ENCODE measurements at places on chromosomes 1 and 21.

GRCh38 chr1:204821476-204821875 lies 49.2 kb upstream of the NFASC start:
- DNase-seq, result no peak

- no peak for DNase-seq
These were observed 342.2 kb downstream of the CAMTA1 start for GRCh38 chr1:7127322-7128075.

GRCh38 chr1:31576743-31577455 lies 584 bp downstream of the TINAGL1 start:
- DNase-seq, result no peak

- peak; percentile 55 for DNase-seq
These were observed 18.8 kb downstream of the PGBD5 start for GRCh38 chr1:230407351-230407750.

- DNase-seq, result no peak
These were observed 159.0 kb upstream of the BACE2 start for GRCh38 chr21:41008974-41009373.

DNA sequence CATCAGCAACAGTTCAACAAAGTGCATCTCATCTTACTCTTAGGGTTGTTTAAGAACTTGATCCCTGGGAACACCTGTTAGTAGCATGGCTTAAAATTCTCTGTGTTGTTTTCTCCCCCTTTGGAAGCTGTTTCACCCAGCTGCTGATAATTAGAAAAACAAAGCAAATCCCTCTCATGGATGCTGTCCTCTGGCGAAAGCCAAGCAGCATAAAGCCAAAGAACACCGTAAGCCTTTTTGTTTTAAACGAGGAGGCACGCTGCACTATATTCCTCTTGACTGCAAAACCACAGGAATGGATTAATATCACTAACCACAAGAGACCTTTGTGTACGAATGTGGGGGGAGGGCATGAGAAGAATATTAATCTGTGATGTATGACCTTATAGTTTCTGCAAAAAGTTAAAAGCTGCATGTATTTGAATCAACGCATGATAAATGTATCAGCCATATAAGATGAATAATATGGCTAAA lies 923.2 kb downstream of the LTN1 start:
- no peak for DNase-seq

DNA sequence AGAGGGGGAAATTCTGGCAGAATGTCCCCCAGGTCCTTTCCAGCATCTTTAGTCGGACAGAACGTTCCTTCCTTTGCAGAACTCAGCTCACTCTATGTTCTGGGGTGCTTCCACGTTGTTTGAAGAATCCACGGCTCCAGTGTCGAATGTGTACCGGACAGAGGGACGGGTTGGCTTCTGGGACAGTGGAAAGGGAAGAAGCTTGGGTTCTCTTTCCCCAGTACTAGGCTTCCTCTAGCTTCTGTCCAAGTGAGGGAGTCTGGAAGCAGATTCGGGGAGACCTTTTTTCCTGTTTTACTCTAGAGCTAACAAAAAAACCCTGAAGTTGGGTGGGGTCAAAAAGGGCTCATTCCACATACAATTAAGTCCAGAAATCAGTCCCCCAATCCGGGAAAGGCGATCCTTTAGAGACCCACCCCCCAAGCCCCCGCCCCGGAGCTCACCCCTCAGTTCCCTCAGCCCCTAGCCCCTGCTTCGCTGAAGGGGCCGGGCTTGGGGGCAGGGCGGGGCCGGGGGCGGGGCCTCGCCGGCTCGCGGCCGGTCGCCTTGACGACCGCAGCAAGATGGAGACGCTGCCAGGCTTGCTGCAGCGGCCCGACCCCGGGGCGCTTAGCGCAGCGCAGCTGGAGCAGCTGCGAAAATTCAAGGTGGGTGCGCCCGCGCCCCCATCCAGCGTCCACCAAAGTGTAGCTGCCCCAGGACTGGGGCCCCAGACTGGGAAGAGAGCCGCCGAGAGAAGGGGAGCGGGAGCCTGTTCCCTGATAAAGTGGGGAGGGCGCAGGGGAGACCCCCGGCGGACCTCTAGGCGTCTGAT lies at the start of gene RIIAD1:
Gene RIIAD1 (plus strand): TSS at position 549 of the 814 bp plus-strand sequence. CDS start 15 bp downstream, at position 564.
- no peak for DNase-seq

DNA sequence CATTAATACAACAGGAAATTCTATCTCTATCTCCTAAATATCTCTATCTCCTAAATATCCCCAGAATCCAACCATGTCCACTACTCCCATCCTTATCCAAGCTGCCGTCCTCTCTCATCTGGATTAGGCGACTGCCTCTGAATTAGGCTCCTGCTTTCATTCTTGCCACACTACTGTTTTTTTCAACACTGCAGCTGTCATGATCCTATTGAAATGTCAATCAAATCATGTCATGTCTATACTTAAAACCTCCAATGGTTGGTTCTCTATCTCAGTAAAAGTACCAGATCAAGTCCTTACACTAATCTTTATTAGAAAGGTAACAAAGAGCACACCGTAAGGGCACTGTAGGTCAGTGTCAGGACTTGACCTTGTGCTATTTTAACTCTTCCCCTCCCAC lies 82.0 kb upstream of the NFIA start:
- DNase-seq, result no peak

DNA sequence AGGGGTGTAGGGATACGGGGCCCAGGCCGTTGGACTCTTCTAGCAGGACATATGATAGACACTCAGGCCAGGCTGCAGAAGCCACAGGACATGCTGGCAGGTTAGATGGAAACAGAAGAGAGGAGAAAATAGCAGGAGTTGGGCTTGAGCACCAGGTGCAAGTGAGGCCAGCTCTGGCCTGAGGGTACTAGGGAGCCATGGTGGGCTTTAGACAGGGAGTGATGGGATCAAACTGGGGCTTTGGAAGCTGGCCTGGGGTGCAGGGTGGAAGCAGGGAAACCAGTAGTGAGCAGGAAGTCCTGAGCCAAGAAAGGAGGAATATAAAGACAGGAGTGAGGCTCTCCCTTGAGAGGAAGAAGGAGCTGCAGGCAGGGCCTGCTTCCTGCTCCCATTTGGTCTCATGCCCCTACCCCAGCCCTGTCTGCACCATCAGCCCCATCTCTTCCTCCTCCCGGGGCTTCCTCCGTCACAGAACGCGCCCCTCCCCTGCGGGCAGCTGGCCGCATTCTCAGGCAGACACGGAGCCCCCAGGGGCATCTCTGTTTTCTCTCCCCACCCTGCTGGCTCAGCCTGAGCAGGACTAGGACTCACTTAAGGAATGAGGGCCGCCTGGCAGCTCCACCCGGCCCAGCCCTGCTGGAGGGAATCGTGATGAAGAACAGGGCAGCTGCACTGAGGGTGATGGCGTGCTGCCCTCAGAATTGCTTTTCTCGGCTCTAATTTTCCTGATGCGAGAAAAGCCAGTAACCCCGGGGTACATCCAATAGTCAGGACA lies 165.5 kb upstream of the TMEM51 start:
- no peak for DNase-seq

- DNase-seq, result no peak
These were observed 88.9 kb downstream of the HUNK start for GRCh38 chr21:31961704-31962103.

GRCh38 chr1:224683936-224684335 lies 67.8 kb downstream of the CNIH3 start:
- DNase-seq, result no peak

DNA sequence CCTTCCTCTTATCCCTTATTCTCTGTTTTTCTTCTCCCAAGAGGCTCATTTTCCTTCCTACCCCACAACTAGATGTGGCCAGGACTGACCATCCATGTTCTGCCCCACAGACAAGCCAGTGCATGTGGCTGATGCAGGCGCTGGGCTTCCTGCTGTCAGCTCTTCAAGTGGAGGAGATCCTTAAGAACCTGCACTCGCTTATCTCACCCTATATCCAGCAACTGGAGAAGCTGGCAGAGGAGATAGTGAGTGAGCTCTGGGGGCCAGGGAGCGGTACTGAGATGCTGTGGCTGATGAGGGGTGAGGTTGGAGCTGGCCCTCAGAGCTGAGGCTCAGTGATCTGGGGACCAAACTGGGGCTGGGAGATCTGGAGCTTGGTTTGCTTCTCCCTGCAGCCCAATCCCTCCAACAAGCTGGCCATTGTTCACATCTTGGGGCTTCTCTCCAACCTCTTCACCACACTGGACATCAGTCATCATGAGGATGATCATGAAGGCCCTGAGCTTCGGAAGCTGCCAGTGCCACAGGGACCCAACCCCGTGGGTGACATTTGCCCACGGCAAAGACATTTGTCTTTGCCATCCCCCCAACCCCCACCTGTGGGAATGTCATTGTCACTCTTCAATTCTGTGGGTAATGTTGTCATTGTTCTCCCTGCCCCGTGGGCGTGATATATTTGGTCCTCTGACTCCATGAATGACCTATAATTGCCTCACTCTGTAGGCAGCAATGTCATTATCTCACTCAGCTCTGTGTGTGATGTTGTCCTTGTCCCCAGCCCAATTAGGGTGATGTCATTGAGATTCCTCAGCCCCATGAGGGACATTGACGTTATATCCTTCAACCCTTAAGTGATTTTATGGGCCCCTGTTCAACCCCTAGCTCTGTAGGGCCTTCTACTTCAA lies 11.2 kb upstream of the DPH2 start:
- no peak for DNase-seq

DNA sequence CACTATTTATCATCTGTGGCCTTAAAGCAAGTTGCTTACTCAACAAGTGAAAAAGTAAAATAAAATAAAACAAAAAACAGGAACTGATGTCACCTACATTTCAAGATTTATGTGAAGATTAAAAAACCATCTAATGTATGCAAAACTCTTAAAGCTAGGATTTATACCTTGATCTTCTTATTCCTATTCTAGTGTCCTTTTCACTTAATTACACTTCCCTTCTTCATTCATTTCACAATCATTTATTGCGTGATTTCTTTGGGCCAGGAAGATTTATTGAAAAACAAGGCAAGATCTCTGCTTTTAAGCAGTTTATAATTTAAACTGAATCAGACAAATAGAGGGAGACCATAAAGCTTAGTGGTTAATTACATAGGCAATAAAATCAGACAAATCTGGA lies 18.6 kb downstream of the PTGER3 start:
- DNase-seq, result no peak

GRCh38 chr1:201585093-201585483 lies 46.2 kb downstream of the NAV1 start:
- no peak for DNase-seq

GRCh38 chr1:211378844-211379243 lies 52.2 kb downstream of the TRAF5 start:
- no peak for DNase-seq

DNA sequence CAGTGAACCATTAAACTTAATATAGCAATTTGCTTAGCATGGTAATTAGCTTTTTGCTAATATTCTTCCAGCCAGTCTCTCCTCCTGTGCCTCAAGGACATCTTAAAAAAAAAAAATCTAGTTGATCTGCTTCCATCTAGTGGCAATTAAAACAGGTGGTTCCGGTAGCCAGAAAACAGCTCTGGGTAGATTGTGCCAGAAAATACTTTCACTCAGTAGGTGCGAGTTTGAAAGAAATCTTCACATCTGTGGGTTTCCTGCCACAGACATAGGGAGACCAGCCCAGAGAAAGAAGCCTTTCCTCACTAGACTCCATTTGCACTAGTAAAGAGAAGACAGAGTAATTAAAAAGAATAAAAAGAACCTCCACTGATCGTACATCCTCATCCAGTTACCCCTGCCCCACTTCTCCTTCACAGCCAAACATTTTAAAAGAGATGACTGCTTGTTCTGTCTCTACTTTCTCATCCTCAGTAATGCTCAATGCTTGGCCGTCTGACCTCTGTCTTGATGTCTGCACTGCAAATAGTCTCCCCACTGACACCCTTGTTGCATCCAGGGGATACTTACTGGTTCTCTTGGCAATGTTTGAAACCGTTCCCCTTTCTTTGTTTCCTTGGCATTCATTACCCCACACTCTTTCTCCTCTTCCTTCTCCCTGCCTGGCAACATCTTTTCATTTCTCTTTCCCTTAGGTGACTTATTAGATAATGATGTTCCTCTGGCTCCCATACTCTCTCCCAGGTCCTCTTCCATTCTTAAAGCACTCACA lies 16.9 kb downstream of the SELL start:
- peak; percentile 32 for DNase-seq

GRCh38 chr21:14581902-14582457 lies 35.9 kb upstream of the SAMSN1 start:
- no peak for DNase-seq

DNA sequence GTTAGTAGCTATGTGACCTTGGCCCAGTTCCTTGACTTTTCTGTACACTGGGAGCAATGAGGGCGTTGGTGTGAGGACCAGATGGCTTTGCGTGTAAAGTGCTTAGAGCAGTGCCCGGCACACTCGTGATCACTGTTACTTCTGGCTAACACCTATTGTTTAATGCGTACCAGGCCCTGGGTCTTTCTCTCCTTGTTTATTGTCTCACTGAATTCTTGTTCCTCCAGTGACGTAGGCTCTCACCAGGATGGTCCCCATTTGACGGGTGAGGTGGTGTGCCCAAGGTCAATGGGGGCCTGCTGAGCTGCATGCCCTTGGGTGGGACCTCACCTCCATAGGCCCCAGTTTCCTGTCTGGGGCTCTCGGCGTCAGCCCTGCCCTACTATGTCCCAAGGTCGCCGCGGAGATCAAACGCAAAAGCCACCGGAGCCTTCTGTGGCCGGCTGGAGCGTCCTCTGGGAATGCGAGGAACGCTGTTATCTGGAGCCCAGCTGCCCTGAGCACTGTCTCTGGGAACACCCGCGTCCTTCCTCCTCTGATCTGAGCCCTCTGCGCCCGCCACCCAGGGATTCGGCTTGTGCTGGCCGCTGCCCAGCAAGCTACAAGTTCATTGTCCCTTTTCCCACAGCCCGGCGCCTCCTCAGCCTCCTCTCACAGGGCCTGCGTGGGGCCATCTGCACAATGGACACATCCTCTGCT lies 28.9 kb downstream of the ALPL start:
- DNase-seq, result no peak

DNA sequence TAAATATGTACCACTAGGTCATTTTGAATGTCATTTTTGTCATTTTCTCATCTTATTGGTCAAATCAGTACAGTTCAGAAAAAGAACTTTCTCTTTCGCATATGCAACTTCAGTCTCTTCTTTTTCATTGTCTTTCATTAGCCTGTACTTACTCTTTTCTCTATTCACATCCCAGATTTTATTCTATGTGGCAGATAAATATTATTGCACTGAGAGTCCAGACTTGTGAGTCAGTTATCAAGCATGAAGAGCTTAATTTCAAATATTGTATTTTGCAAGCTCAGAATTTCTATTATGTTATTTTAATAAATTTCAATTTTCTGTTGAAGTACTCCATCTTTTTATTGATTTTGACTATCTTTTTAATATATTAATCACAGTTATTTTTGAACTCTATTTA lies 105.2 kb upstream of the PALMD start:
- no peak for DNase-seq
